Occipital lobe (tissue), 3 donors: ENCODE measurements at places on chromosomes 6 and 20. TPM values are rescaled to one million over a fixed set of nuclear protein-coding genes. Genes with fewer than 3 reads are reported as not detected.

DNA sequence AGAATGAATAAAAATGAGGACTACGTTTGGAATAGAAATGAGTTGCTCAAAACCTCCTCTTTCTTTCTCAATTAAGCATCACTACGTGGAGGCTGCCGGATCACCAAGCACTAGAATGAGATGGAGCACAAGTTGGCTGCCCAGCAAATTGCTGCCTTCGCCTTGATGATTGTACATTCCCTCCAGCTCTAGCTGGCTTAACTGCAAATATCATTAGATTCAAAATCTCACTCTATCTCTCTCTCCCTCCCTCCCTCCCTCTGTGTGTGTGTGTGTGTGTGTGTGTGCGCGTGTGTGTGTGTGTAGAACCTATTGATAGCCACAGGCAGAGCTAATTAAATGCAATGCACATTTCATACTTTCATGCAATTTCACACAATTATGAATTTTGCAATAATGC lies 310.7 kb upstream of the CDH4 start:
- no peak for DNase-seq

DNA sequence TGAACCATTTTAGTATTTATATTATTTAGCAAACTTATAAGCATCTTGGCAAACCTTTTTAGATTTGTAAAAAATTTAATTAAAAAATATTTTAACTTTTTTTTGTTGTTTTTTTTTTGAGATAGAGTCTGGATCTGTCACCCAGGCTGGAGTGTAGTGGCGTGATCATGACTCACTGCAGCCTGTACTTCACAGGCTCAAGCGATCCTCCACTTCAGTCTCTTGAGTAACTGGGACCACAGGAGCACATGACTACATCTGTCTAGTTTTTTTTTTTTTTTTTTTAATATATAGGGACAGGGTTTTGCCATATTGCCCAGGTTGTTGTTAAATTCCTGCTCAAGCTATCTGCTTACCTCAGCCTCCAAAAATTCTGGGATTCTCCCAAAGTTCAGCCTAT lies 161.1 kb downstream of the EYS start:
- no peak for DNase-seq

- no peak for DNase-seq
Observed at GRCh38 chr20:54714817-54715216, 239.4 kb downstream of the DOK5 start.

DNA sequence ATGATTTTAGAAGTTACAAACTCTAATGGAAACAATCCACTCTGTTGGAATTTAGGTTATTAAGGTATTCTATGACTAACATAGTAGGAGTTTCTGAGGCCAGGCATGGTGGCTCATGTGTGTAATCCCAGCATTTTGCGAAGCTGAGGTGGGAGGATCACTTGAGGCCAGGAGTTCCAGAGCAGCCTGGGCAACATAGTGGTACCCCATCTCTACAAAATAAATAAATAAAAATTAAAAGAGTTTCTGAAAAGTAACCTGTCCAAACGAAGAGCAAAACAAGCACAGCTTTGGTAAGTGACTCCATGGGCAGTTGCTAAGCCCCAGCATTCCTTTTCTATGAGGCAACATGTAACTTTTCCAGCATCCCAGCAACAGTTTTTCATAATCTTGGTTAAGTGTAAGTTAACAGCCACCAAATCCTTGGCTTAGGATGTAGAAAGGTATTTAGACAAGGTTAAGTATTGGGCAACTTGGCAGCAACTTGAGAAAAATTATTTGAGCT lies 86.3 kb downstream of the SOX4 start:
- no peak for DNase-seq

ID4 gene
- total RNA-seq = 132 TPM

- DNase-seq = no peak
Observed at GRCh38 chr20:49872056-49872455, 43.3 kb downstream of the SPATA2 start.
